ENCODE measurements at places on chromosomes 2 and 18.
A peak's percentile ranks its signal among the peaks of the same experiment; 100 is the strongest.

- no peak for DNase-seq
Observed at GRCh38 chr2:202006301-202006700, 27.4 kb upstream of the FZD7 start.

GRCh38 chr2:139165041-139165440, 384.9 kb upstream of the NXPH2 start:
- DNase-seq = no peak

GRCh38 chr2:146147448-146148012, 1627.6 kb upstream of the ZEB2 start:
- no peak for DNase-seq

DNA sequence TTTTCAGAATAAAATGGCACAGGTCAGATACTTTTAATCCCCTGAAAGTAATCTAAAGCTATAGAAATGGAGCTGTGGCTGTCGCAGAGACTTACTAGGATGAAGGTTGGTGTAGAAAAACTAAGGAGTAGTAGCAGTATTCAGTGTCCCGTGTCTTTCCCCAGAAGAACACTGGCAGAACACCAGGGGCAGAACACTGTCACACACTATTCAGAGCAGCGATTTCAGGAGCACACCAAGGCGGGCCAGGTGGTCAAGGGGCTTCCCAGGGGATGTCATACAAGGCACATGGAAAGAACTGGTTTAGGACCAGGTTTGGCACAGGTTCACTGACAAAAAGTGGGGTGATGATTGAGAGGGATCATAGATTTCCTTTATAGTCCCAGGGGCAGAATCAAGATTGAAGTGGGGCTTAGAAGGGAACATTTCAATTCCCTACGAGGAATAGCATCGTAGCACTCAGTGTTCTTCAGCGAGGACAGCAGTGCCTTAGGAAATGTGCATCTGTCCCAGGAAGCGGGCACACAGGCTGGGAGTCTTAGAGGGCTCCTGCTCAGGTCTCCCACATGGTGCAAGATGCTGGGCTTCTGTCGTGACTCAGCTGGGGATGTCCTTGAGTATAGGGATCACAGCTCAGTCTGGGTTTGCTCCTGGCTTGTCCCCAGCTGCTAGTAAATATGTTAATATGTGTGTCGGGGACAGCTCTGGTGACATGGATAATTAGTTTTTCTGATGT, 22.6 kb downstream of the BCL2L11 start:
- no peak for DNase-seq

DNA sequence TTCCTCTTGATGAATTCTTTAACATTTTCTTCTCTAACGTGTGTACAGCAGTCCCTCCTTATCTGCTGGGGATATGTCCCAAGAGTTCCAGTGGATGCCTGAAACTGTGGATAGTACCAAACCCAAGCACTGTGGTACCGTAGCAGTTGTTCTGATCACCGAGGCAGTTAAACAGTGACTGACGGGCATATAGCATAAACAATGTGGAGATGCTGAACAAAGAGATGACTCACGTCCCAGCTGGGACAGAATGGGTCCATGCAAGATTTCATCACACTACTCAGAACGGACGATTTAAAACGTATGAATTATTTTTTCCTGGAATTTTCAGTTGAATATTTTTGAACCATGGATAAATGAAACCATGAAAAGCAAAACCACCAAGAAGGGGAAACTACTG, 54.5 kb upstream of the SPAG16 start:
- DNase-seq = no peak

- no peak for DNase-seq
Observed at GRCh38 chr2:101766871-101767739, 69.6 kb downstream of the MAP4K4 start.

DNA sequence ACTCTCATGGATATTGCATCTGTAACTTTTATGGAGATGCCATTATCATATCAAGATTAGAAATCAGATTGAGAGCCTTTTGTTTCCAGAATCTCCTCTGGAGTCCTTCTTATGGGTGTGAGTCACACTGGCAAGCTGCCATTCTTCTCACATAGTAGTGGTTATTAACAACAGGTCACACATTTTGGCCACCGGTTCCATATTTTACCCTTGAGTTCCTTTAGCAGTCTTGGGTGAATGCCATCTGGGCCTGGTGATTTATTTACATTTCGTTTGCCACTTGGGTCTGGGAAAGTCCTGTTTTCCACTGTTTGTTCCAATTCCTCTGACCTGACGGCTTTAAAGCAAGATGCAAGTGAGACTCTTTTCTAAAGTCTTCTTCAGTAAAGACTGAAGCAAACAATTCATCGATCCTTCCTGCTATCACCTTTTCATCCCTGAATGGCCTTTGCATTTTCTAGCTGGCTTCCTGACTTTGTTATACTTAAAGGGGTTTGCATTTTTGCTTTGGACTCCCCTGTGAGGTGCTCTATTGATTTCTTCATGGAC, 80.5 kb upstream of the CAVIN2 start:
- peak; percentile 35 for DNase-seq

DNA sequence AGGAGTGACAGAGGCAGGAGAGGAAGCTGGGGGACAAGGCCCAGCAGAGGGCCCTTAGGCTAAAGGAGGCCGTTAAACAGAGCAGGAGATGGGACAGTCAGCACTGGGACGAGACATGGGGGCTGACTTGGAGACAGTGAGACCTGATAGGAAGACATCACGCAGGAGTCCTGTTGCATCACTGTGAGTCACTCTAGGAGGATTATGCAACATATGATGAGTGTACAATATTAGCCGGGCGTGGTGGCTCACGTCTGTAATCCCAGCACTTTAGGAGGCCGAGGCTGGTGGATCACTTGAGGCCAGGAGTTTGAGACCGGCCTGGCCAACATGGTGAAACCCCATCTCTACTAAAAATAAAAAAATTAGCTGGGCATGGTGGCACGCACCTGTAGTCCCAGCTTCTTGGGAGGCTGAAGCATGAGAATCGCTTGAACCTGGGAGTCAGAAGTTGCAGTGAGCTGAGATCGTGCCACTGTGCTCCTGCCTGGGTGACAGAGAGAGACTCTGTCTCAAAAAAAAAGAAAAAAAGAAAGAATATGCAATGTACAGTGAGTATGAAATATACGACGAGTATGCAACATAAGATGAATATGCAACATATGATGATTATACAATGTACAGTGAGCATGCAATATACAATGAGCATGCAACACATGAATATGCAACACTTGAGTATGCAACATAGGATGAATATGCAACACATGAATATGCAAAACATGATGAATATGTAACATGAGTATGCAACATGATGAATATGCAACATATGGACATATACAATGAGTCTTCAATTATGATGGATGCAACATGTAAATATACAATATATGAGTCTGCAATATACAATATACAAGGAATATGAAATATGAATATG, 83.3 kb upstream of the ID2 start:
- no peak for DNase-seq

DNA sequence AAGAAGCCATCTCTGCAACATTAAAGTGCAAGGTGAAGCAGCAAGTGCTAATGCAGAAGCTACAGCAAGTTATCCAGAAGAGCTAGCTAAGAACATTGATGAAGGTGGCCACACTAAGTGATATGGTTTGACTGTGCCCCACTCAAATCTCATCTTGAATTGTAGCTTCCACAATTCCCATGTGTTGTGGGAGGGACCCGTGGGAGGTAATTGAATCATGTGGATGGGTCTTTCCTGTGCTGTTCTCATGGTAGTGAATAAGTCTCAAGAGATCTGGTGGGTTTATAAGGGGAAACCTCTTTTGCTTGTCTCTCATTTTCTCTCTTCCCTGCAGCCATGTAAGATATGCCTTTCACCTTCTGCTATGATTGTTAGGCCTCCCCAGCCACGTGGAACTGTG, 11.4 kb downstream of the RDH14 start:
- no peak for DNase-seq

DNA sequence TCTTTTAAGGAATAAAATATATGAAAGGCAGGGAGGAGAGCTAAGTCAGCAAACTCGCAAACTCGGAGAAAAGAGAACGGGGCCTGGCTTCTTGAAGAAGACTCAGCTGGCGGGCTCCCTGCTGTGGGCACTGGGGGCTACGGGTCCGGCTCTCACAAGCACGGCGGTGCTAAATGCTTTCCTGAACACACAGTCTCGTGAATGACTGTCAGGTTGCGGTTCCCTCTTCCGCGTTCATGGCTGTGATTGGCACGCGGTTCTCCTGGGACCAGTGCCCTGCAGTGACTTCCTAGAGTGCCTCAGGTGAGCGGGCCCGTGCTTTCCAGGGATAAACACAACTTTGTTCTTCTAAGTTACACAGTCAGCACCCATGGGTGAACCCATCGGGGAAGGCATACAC, 208.4 kb downstream of the HDAC4 start:
- no peak for DNase-seq

DNA sequence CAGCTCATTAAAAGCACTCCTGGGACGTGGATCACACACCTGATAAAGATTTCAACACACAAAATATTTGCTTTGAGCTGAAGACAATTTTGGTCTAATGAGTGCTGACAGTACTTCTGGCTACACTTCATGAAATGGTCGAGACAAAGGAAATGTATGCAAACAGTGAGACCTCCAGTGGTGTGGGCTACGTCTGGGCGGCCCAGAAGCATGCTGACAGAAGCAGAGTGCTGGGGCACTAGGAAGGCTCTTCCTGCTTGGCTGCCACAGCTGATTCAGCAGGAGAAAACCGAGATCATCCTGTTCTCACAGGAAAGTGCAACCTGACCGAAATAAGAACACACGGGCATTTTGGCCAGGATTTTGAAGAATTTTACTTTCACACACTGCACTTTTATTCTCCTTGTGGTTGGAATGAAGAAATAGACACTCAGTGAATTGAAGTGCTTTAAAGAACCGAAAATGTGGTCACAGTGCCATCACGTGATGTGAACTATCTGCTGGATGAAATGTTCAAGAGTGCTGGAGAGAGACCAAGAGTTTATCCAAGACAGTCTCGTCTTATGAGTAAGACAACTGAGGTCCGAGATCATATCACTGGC, 149.5 kb downstream of the CCBE1 start:
- no peak for DNase-seq

- no peak for DNase-seq
Observed at GRCh38 chr2:750628-751027, 73.4 kb upstream of the TMEM18 start.

Measured in NCI-H1105 (cell line).